ENCODE measurements at places on chromosomes 13 and 19. TPM values are rescaled to one million over a fixed set of nuclear protein-coding genes. Genes with fewer than 3 reads are reported as not detected.

LRRC4B gene
- total RNA-seq, result 5.2 TPM

DLEU7 gene
- total RNA-seq, result under 0.01 TPM

TTC9B gene
- total RNA-seq, result not detected

NOP53 gene
- total RNA-seq, result 93.9 TPM

ZNF331 gene
- total RNA-seq, result 6.3 TPM

Measured in skeletal muscle tissue (tissue), 5 donors.